Effector CD4-positive, alpha-beta T cell (primary cell): ENCODE measurements at places on chromosomes 11 and 22.

- DNase-seq: no peak
Observed at GRCh38 chr11:110859240-110859840, 147.1 kb upstream of the ARHGAP20 start.

DNA sequence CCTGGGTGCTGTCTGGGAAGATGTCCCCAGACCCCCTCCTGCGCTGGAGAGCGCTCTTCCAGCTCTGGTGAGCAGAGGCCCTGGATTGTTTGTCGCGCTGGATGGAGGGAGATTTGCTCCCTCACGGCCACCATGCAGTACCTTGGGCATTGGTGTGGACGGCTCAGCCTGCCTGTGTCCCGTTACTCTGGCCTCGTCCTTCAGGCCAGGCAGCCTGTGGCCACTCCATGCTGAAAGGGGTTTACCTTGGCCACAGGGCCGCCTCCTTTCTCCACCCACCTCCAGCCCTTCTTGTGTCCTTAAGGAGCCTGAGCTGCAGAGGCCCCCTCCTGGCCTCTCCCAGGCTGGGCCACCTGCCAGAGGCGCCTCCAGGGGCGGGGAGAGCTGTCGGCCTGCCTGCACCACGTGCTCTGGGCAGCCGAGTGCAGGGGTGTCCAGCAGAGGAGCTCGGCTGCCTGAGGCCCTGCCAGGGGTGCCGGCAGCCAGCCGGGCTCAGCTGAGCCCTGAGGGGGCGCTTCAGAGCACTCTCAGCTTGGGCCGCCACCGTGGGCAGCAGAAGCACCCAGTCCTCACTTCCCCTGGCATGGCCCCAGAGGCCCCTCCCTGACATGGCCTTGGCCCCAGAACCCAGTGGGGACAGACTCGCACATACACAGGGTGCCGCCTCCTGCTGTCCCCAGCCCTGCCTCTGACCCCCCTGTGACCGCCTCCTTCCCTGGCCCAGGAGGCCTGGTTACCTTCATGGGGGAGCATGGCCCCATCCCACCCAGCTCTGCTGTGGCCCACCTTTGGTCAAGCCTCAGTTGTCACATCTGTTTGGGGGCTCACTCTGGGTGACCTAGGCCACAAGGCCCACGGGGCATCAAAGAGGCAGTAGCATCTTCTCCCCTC, 3.4 kb downstream of the CCND1 start:
- DNase-seq: no peak

DNA sequence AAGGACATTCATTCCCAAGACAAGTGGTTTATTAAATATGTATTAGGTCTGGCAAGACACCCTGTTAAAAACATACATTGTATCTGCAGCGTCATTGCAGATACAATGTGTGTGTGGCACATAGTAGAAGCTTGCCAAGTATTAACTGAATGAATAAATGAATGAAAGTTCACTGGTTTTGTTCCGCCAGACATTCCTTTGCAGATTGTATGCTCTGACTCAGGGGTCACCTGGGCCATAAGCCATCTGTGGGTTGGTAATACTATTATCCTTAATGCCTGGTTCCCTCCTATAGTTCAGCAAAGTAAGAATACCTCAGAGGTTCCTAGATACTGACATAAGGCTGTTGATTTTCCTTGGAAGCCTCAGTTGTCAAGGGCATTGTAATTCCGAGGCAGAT, 377.3 kb upstream of the CCDC90B start:
- DNase-seq: no peak

- no peak for DNase-seq
Observed at GRCh38 chr22:20992456-20993303, 9.2 kb downstream of the THAP7 start.

DNA sequence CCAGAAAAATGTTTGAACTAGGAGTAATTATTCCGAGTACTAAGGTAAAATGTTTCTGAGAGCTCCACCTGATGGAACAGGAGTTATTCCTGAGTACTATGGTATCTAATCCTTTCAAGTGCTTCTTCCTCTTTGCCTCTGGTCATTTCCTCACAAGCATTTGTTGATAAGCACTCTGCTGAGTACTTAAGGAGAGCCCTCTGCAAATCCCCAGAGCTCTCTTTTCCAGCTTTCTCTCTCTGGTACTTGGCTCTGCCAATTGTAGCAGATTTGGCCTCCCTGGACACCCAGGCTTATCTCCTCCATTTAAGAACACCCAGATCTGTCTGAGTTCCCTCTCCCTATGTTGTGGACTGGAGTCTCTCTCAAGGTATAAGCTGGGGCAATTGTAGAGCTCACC, 457.0 kb downstream of the MN1 start:
- DNase-seq: no peak

DNA sequence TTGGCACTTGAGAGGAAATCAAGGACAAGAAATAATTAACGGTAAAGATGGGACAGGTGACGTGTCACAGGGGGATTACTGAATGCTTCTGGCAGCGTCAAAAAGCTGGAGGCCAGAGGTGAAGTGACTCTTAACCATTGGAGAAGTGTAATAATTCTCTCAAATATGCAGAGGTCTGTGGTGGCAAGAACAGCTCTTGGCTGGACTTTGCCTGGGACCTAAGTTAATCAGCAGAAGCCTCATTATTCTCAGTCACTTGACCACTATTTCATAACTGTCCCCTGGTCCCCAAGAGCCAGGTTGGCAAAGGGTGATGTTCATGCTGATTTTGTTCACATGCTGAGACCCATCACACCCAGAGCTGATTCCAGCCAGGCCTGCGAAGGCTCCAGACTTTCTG, 72.9 kb downstream of the TIMP3 start:
- no peak for DNase-seq

DNA sequence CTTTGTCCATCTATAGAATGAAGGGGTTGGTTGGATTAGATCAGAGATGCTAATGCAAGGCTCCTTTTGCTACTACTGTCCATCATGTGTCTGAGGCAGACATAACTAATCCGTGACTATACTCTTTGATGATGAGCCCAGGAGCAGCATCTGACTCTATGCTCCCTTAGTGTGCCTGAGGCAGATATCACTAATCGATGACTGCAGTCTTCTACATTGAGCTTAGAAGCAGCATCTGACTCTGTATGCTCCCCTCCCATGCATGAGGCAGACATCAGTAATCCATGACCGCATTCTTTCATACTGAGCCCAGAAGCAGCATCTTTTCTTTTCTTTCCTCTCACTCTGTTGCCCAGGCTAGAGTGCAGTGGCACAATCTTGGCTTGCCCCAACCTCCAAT, 4.2 kb downstream of the TCN2 start:
- DNase-seq: no peak

GRCh38 chr11:64275841-64276240, 8.6 kb downstream of the BAD start:
- no peak for DNase-seq

- DNase-seq: no peak
Observed at GRCh38 chr11:32163557-32163956, 72.7 kb downstream of the RCN1 start.

- DNase-seq: no peak
Observed at GRCh38 chr11:12842933-12843636, 166.0 kb upstream of the RASSF10 start.

- no peak for DNase-seq
Observed at GRCh38 chr22:41827671-41828070, 5.2 kb upstream of the SREBF2 start.

- peak; percentile 12 for DNase-seq
Observed at GRCh38 chr11:123478352-123478987, 48.4 kb downstream of the GRAMD1B start.

GRCh38 chr11:102486584-102486983, 34.0 kb upstream of the TMEM123 start:
- no peak for DNase-seq

- DNase-seq: no peak
Observed at GRCh38 chr11:36395978-36396736, 100.1 kb downstream of the PRR5L start.

GRCh38 chr11:103384652-103385051, 275.4 kb downstream of the DYNC2H1 start:
- no peak for DNase-seq

- no peak for DNase-seq
Observed at GRCh38 chr11:119852741-119853140, 123.7 kb upstream of the NECTIN1 start.
